ENCODE measurements at places on chromosomes 5 and 9.

DNA sequence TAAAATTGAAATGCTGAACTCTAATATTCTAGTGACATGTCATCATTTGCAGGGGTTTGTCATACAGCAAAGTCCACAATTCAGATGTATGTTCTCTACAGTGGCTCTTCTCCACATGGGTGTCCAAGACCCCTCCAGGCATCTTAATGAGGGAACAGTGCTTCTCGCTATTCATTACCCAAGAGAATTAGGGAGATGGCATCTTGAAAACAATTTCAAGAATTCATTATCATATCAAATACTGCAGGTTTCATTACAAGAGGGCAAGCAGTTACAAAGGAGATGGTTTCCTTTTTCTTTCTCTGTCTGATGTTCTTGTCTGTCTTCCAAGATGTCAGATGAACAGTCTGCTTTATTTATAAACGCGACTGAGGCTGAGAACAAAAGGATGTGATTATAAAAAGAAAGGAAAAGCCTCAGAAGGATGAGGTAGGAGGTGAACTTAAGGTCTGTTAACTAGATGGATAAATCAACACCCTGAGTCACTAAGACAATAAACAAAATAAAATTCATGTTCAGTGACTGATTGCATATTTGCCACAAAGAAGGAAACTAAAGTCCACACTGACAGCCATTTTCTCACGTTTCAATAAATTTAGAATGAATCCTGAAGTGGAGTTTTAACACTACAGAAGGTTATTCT is 326.7 kb upstream of the EFNA5 start:
- no peak for DNase-seq

- DNase-seq: no peak
Observed at GRCh38 chr5:106658150-106658549, 1012.6 kb downstream of the EFNA5 start.

DNA sequence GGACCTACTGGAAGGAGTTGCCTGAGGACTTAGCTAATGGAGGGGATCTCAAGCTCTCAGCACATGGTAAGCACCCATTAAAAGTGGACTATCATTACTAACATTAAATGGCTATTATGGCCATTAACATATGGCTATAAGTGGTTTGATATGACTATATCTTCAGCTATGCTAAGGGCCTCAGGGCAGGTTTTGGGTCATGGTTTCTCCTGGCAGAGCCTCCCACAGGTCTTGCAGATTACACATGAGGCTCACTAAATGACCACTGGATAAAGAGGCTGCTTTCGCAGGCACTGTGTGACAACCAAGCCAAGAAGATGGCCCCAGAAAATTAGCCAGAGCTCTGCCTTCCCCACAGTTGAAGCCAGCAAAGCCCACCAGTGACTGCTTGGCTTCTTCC is 15.4 kb downstream of the CCNJL start:
- no peak for DNase-seq

- no peak for DNase-seq
Observed at GRCh38 chr9:100589582-100589981, 11.7 kb downstream of the CAVIN4 start.

DNA sequence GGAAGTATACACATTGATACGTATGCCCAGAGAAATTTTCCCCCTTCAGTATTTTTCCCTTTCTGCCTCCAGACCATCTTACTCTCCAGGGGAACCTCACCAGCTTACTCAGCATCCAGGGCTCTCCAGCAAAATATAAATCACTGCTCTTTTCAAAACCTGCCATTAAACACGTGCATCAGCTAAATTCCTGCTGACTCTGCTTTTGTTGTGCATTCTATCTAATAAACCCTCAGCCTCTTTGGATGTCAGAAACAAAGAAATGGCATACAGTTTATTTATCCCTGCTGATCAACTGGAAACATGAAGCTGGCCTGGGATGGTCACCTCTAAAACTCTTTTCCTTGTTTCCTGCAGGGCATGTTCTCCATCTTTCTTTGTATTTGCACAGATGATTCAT is 126.8 kb downstream of the TRPM3 start:
- DNase-seq: no peak

DNA sequence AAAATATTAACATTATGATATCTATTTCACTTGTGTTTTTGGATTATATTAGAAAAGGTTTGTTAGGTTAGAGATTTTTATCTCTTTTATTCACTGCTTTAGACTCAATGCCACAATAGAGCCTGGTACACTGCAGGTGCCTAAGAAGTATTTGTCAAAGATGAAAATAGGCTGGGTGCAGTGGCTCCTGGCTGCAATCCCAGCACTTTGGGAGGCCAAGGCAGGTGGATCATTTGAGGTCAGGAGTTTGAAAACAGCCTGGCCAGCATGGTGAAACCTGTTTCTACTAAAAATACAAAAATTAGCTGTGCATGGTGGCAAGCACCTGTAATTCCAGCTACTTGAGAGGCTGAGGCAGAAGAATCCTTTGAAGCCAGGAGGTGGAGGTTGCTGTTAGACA is 64.3 kb downstream of the C9 start:
- DNase-seq: no peak

DNA sequence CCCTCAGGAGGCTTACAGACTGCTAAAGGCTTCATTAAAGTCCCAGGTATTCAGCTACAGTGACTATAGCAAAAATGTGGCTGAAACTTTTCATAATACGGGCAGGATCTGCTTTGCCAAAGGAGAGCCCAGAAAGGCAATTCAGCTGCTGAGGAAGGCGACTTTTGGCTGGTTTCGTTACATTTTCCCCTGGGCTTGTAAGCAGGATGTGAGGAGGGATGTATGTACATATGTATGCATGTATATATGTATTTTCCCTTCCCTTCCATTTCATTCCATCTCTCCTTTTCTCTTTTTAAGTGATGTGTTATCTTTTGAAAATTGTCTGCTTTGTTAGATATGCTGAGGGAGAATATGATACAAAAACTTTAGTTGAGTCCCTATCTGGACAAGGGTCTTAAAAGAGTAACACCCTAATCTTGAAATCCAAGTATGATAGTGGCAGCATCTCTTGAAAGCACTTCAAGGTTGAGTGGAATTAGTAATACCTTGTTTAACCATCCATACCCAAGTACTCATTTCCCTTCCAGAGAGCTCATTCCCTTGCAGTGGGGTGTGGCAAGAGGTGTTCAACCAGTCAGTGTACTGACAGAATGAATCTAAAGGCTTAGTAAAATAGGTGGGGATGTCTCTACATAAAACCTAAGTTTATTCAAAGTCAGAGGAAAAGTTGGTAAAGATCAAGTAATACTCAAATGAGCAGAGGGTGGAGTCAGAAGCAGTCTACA is 28.7 kb downstream of the RAD1 start:
- DNase-seq: no peak

- no peak for DNase-seq
Observed at GRCh38 chr9:110291921-110292557, 35.7 kb upstream of the TXN start.

- no peak for DNase-seq
Observed at GRCh38 chr5:133639850-133640528, 27.6 kb upstream of the FSTL4 start.

DNA sequence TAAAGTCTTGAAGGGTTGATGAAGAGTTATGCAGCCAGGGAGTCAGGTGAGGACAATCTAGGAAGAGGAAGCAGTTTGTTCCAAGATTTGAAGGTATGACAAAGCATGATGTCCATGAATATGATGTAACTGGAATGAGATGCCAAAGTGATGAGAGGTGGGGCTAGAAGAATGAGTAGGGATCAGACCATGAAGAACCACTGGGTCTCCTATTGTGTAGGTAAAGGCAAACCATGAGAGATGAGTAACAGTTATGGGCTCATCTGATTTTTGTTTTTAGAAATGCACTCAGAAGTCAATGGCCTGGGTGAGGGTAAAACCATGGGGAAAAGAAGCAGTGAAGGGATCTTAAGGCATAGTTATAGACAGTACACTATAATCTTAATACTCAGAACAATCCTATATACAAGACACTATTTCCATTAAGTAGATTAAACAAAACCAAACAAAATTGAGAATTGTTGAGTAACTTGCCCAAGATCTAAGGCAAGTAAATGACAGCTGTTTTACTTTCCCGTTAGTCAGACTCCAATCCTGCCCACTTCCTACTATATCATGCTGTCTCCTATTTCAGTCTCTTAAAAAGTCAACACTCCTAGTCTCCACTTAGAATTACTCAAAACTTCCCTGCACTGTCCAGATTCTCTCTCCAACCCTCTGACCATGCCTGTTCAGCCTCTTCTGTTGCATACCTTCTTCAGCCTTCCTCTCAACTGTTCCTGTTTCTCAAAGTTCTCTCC is 393.8 kb upstream of the MEF2C start:
- no peak for DNase-seq

DNA sequence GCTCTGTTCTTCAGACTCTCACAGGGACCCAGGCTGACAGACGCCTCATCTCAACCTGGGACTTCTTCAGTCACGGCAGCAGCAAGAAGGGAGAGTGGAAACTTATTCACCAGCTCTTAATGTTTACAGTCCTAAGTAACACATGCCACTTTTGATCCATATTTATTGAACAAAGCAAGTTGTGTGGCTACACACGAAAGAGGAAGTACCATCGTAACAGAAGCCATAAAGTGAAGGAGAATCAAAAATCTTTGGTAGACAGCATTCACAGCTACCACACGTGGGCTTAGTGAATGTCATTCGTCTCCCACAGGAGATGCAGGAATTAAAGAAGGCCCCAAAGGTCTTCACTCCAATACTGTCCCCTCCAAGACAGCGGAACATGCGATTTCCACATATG is 582.6 kb downstream of the CETN3 start:
- no peak for DNase-seq

GRCh38 chr9:120350596-120350995 is 229.4 kb downstream of the CDK5RAP2 start:
- no peak for DNase-seq

- DNase-seq: no peak
Observed at GRCh38 chr5:157870837-157871834, 12.2 kb upstream of the CLINT1 start.

- no peak for DNase-seq
Observed at GRCh38 chr5:16854351-16854750, 81.7 kb downstream of the MYO10 start.

GRCh38 chr9:81563020-81563407 is 126.3 kb downstream of the TLE1 start:
- no peak for DNase-seq

DNA sequence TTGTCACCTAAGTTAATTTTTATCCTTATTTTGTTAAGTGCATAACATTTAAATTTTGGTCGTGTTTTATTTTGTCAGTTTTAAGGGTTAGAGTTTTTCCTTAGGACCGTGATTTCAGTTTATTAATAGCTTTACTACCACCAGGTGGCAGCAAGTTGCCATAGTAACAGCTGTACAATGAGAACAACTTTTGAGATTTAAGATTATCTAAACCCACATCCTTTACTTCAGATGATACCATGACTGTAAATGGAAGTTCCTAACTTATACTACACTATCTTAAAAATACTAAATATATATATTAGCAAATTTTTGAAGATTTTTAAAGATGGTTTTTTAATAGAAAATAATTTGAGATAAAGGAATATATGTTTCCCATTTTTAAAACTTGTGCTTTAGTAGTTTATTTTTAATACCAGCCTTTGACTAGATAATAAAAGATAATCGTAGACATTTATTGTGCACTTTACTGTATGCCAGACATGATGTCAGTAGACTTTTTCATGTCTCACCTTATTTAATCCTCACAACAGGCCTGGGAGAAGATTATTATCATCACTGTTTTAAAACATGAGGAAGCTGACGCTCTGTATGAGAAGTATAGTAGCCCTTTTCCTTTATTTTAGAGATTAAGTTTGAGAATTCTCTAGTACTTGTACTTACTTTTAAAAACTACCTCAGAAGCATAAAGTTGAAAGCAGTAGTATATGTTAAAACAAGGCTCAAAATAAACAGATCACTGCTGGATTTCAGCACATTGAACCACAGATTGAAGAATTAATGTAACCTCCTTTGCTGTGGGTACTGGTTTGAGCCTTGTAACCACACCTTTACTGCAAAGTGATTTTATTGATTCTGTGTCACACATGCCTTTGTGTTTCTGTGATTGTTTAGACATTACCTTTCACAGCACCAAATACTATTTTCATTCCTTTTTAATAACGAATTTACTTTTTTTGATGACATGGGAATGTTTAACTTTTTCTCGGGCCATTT is 27.5 kb downstream of the SREK1 start:
- no peak for DNase-seq

GRCh38 chr5:80754900-80755299 is 100.1 kb upstream of the DHFR start:
- no peak for DNase-seq

DNA sequence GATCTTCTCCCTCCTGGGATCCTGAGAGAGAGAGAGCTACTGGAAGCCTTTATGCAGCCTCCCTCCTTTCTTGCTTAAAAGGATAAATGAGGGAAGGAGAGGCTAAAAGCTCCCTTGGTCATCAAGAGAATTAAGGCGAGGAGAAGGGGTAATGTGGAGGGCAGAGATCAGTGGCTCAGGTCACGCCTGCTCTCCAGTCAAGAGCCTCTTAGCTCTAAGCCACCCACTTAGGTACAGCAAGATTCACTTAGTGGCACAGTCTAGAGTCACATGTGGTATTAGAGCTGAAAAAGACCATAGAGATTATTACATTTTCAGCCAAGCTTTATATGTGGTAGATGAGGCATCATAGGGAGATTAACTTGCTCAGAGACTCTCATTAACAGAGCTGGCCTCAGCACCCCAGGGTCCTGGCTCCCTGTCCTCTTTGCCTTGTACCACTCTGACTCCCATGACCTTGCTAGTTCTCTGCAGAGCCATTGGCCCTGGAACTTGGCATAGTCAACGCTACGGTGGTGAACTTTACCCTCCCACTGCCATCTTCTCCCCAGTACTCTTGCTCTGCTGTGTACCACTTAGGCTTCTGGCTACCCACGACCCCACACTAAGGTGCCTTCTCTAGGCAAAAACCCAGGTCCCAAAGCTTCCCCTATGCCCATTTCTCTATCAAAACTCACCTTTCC is 37.6 kb downstream of the MFAP3 start:
- no peak for DNase-seq

- no peak for DNase-seq
Observed at GRCh38 chr5:178595750-178596149, 5.6 kb upstream of the COL23A1 start.

GRCh38 chr9:99266255-99267023 is 44.4 kb downstream of the SEC61B start:
- no peak for DNase-seq

GRCh38 chr5:125293223-125293622 is 546.8 kb upstream of the ZNF608 start:
- no peak for DNase-seq

DNA sequence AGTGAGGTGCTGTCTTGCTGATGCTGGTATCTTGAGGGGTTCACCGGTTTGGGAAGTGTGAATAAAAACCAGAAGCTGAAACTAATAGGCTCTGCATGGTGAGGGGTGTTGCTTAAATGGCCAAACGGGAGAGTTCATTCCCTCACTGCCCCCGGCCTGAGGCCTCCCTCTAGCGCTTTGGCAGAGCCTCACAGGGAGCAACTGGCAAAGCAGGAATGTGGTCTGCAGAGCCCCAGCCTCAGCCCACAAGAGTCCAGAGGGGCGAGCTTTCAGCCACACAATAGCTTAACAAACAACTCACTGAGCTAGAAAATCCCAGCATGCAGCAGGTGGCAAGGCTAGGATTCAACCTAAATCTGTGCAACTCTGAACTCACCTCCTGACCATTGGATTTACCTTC is 234.8 kb downstream of the MED10 start:
- no peak for DNase-seq

- no peak for DNase-seq
Observed at GRCh38 chr5:138132543-138132942, 6.7 kb downstream of the NME5 start.

All from coronary artery (tissue), 2 donors.